ENCODE measurements at places on chromosomes 12 and 14.

- DNase-seq = peak; percentile 80
Observed at GRCh38 chr14:104976198-104977007, 1.8 kb downstream of the AHNAK2 start.

GRCh38 chr14:95645389-95645996, 40.7 kb upstream of the TCL1B start:
- no peak for DNase-seq

DNA sequence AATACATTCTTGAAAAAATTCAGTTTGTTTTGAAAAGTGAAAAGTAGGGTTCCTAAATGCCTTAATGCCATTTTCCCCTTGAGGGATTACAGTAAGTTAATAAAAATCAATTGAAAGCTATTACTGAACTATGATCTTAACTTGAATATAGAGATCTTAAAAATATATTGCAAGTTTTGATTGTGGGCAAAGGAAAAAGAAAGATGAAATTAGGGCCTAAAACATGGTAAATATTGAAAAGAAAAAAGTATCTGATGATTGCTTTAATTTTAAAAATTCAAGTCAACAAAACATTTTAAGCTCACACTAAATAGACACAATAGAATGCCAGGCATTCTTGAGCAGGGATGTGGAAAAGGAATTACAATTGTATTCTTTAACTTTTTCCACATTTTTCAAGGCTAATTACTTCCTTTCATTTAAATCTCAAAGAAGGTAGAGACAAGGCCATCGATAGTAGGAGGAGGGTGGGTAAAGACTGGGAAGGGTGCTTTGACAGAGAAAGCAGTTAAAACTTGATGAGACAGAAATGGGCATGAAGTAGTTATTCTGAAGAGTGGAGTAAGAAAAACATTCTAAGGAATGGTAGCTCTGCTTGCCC, 294.4 kb downstream of the NELL2 start:
- no peak for DNase-seq

DNA sequence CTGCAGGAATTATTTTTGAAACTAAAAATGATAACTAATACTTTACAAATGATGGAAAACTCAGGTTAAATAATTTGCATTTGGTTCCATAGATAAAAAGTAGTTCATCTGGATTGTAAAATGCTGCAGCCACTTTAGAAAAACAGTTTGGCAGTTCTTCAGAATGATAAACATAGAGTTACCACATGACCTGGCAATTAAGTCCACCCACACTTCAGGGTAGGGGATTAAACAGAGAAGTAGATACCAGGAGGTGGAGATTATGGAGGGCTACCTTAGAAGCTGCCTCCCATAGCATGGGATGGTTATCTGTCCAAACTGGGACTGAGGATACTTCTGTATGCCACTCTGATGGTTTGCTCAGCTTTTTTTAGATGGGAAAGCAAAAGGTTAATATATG, 22.2 kb downstream of the ARF6 start:
- DNase-seq = no peak

DNA sequence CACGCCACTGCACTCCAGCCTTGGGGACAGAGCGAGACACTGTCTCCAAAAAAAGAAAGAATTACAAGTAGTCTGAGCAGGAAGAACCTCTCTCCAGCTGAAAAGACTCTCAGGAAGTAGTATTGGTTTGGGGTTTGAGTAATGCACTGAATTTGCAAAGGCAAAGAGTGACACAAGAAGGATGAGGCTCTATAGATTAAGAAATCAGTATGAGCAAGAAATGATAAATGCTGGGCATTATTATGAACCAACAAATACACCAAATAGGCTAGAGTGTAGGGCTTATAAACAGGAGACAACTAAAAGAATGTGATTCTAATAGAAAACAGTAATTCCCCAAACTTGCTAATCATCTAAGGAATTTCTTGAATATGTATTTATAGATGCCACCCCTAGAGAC, 2.6 kb upstream of the SLC35E3 start:
- peak; percentile 35 for DNase-seq

DNA sequence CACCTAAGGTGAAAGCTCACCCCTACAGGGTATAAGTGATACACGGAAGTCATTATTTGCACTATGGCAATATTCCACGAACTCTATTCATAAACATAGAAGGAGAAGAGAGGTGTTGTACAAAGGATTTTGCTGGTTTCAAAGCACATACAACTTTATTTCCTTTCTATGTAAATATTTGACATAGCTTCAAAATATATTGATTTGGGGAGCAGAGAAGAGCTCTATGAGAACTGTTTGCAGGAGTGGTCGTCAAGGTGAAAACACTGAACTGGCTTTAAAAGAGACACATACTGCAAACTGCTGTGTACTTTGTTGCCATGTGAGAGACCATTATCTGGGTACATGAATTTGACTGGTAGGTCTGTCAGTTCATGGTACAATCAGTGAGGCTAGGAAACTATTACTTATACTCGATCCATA, 16.7 kb downstream of the CNIH1 start:
- DNase-seq = no peak

- DNase-seq = no peak
Observed at GRCh38 chr12:8667270-8667669, 4.6 kb upstream of the MFAP5 start.
